ENCODE measurements at places on chromosomes 13 and 19. TPM values are rescaled to one million over a fixed set of nuclear protein-coding genes. Genes with fewer than 3 reads are reported as not detected.

The ACER1 gene
- 0.98 TPM for polyA plus RNA-seq

DNA sequence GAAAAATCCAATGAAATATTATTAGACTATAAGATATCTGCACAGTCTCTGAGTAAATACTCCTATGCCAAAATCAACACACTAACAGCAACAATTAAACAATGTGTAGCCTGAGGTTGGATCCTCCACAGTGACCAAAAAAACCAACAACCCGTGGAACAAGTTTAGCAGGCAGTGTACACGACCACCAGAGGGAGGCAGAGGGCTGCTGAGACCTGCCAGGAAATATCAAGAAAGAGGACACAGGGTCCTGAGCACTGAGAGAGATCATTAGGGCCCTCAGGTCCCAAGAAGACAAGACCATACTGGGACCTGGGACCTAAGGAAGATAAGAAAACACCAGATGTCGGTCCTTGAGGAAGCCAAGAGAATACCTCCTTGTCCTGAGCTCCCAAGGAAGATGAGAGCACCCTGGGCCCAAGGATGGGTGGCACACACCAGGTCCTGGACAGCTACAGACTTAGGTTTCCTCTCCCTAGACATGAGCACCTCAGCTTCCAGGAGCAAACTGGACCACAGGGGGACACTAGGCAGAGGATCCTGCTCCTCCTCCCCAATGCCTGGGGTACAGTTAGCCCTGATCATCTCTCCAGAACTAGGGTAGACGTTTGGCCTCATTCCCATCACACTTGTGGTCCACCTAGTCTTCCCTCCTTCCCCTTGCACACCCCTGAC is 822 bp upstream of the ZNF274 start:
- DNase-seq = peak; percentile 56

- peak; percentile 79 for DNase-seq
These were observed at the start of gene PPP1R13L for GRCh38 chr19:45404557-45405434. Gene PPP1R13L (minus strand): TSS chr19:45405069. CDS start chr19:45398318, 6,751 bp downstream.

The NLRP4 gene
- not detected for polyA plus RNA-seq

The OLFM2 gene
- 14.4 TPM for polyA plus RNA-seq

GRCh38 chr13:49669735-49670309 is 21.5 kb downstream of the EBPL start:
- DNase-seq = peak; percentile 6
